ENCODE measurements at places on chromosomes 13 and 19.

DNA sequence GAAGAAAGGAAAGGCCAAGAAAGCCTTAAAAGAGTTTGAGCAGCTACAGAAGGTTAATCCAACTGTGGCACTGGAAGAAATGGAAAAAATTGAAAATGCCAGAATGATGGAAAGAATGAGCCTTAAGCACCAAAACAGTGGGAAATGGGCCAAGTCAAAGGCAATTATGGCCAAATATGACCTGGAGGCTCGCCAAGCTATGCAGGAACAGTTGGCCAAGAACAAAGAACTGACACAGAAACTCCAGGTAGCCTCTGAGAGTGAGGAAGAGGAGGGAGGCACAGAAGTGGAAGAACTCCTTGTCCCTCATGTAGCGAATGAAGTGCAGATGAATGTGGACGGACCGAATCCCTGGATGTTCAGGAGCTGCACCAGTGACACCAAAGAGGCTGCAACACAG, 5.1 kb downstream of the UTP14C start:
- DNase-seq = no peak

- DNase-seq = peak; percentile 22
These were observed 265.3 kb downstream of the NALCN start for GRCh38 chr13:101150998-101151397.

- no peak for DNase-seq
These were observed 46.1 kb upstream of the NFIC start for GRCh38 chr19:3320354-3320670.

DNA sequence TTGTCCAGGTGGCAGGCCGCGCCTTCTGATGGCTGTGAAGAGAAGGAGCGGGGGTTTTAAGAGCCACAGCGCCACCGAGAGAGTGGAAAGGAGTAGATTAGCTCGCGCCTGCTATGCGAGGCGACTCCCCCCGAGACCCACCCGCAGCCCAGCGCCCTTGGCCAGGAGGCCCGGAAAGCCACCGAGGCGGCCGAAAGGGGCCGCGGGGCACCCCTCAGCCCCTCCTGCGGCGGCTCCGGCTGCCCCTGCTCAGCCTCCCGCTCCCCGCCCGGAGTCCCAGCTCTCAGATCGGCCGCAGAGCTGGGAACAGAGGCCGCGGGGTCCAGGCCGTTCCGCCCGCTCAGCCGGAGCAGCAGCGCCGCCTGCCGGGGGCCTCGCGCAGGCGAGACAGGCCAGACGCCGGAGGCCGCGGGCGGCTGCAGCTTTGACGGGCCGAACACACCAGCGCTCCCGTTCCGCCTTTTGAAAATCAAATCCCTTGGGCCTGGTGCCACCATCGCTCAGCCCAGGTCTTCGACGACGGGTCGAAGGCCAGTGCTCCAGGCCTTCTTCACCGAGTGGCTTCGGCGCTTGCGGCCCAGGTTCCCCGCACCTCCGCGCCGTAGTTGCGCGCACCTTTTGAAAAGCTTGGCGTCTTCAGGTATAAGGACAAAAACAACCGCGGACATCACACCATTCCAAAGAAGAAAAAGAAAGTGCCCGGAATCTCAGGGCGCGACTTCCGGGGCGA, 15.3 kb downstream of the CDX2 start:
- peak; percentile 3 for DNase-seq

DNA sequence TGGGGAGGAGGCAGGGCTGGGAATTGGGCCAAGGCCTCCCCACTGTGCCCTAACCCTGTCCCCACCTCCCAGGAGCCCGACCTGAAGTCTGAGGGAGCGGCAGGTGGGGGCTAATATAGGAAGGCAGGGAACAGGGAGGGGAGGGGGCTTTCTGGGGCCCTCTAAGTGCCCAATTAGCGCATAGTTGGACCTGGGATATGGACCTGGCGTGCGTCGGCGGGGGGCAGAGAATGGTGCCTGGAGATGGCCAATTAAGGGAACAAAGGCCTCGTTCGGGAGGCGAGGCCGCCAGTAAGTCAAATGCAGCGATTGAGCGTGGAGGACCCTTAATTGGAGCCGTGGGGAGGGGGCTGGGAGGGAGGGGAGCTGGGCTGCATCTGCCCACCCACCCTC, at the start of gene C19orf85:
Gene C19orf85 (minus strand): TSS at position 90 of the 393 bp plus-strand sequence. CDS start 197 bp downstream, outside the sequence.
- peak; percentile 89 for DNase-seq

DNA sequence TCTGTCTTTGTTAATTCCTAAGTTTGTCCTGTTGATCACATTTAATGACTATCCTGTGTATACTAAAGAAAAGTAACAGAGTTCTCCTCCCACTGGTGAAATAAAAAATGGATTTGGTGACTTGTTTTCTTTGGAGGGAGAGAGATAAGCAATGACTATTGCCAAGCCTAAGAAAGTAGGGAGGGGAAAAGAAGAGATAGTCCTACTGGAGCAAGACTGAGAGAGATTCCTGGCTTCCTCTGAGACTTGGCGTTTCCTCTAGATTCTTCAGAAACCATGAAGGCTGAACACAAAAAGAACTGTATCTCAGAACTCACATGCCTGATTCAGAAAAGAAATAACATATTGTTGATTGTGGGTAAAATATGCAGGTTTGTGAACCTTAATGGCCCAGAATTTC, 406.5 kb downstream of the FOXO1 start:
- no peak for DNase-seq

DNA sequence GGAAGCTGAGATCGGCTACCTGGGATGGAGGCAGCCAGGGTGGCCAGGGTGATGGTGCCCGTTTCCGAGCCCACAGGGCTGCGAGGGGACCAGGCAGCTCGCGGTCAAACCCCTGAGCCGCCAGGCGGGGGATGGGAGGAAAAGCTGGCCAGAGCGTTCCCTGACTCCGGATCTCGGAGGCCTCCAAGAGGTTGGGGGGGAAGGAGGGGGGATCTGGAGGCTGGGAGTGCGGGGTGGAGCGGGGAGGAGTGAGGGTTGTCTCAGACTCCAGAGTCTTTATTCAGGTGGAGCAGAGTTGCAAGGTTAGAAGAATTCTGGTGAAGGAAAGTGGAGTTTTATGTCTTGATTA, 1.1 kb downstream of the CACNG7 start:
- no peak for DNase-seq

DNA sequence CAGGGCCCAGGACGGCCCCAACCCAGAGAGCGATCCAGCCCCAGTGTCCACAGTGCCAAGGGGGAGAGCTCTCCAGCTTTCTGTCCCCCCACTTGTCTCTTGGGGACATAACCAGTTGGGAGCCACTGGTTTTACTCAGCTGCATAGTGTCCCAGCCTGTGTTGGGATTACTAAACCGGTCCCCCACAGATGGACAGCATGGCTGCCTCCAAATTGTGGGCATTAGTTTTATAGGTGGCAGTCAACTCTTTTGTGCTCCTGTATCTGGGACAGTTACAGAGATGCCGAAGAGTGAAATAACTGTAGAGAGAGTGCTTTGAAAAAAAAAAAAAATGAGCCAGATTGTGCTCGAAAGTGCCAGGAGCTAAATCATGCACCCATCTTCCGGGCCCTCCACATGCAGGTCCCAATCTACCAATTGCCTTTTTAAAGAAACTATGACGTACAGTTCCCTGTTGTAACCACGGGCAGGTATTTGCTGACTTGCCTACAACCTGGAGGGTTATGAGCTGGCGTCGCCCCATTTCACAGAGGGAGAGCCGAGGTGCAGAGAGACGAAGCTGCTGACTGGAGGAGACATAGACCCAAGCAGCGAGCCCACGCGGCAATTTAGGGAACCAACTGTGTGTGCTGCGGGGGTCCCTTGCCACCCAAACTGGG, 2.4 kb upstream of the NFIC start:
- DNase-seq = no peak

GRCh38 chr19:49680421-49681351, 3.6 kb downstream of the PRMT1 start:
- DNase-seq = peak; percentile 88

GRCh38 chr13:46389457-46390451, 2.7 kb upstream of the RUBCNL start:
- no peak for DNase-seq

DNA sequence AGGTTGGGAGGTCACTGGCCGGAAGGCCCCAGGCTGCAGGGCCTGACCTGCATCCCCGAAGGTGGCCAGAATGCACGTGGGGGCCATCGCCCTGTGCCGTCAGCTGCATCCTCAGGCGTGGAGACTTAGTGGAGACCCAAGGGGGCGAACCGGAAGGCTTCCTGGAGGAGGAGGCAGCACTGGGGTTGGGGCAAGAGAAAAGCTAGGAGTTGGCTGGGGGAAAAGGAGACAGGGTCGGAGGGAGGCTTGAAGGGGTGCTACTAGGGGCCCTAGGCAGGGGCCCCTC, 1.4 kb upstream of the YJEFN3 start:
- DNase-seq = no peak

GRCh38 chr13:44234566-44234965, 139.1 kb upstream of the SERP2 start:
- DNase-seq = no peak

- no peak for DNase-seq
These were observed 99.2 kb downstream of the RFC3 start for GRCh38 chr13:33917190-33917589.
